ENCODE measurements at places on chromosomes 2 and 18.

DNA sequence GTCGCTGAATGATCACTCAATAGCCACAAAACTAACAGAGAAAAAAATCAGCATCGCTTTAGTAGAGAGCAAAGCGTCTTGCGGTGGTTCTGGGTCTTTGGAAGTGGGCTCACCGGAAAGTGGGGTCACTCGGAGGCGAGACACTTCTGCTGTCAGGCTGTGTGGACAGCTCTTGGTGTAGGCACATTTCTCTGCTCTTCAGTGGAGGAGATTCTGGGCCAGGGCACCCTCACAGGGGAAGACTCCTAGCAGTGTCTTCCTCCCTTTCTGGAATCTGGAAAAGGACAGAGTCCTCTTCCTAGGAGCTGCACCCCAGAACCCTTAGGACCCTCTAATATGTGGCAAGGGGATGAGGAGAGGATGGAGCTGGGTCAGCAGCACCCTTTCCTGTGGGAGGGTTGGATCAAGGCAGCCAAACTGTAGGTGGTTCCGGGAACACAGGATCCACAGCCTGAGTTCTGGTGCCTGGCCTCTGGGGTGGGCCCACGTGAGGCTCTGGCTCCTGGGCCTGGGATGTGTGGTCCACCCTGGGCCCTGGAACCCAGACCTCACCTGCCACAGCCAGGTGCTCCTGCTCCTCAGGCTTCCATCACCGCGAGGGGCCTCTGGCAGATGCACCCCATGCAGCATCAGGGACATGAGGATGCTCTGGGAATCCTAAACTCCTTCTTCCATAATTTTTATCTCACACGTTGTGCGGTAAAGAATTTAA lies 25.1 kb downstream of the GPR35 start:
- DNase-seq, result no peak

DNA sequence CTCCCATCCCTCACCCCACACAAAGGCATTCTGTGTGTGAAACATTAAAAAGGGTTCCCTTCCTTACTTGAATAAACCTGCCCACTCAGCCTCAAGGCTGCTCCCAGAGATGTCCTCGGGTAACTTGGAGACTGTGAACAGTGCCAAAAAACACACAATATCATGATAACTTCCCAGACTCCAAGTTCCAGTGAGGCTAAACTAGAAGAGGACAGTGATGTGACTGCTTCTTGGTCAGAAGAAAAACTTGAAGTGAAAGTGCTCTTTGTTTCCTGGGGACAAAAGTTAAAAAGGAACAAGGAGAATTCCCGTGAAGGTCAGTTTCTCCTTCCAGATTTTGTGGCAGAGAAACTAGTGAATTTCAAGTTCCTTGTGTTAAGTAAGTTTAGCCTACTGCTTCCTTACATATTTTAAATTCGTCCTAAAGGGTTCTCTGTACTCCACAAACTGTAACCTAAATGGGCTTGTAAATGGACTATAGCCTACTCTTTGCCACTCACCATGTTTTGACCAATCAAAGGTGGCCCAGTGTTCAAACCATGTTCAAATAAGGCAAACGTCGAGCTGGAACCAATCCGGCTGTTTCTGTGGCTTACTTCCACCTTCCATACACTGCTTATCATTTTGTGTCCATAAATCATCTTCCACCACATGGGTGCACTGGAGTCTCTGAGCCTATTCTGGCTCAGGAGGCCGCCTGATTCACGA lies 20.4 kb downstream of the TPRKB start:
- DNase-seq, result no peak

GRCh38 chr18:32958746-32959145 lies 185.9 kb upstream of the KLHL14 start:
- DNase-seq, result no peak

GRCh38 chr2:161357097-161357496 lies 48.9 kb downstream of the PSMD14 start:
- DNase-seq, result no peak

DNA sequence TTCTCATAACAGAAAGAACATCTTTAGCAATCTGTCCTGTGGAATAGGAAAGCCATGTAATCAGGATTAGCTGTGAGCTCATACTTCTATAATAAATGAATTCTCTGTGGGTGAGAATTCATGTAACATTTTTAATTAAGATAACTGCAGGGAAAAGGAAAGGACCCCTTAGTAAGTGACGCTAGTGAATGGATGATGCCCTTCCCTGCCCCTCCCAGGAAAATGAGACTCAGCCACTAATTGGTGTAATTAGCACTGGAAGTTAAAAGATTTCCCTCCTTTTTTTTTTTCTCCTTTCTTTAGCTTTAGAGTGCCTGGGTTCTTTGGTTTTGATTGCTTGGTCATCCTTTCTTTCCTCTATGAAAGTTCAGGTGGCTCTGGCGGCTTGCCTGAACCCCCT lies 90.3 kb downstream of the VWA3B start:
- no peak for DNase-seq

GRCh38 chr2:17915811-17916518 lies 37.5 kb downstream of the KCNS3 start:
- no peak for DNase-seq

- DNase-seq, result no peak
Observed at GRCh38 chr2:71798266-71799012, 345.1 kb downstream of the DYSF start.

DNA sequence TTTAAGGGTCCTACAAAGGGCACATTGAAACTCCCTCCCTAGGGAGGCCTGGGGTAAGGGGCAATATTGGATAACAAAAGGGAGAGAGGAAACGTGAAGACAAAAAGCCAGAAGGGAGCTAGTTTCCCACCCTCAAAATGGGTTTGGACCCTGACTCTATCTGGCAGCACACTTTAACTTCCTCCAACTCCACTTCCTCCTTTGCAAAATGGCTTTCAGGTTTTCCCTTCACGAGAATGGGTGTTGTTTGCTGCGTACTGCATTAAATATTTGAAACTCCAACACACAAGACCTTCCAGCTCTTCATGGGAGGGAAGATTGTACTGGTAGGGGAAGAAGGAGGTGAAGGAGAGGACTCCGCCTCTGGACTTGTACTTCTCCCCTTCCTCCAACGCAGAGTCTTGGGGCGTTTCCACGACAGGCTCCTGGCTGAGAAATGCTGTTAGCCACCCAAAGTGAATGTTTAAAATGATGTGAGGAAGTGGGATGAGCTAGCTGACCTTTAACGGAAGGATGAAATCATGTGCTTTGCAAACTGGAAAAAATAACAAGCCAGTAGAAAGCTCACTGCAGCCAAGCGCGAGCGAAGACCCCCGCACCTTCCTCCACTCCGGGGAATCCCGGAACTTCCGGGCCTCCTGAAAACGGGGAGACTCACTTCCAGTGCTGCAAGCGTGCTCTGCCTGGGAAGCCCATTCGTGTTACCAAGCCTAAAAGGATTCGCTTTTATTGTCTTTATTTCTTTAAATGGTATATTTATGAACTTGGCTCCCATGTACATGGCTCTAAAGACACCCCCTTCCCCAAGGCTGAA lies 85.6 kb downstream of the VIT start:
- no peak for DNase-seq

- no peak for DNase-seq
Observed at GRCh38 chr2:2902547-2903281, 474.9 kb downstream of the EIPR1 start.

- DNase-seq, result no peak
Observed at GRCh38 chr18:56200381-56200911, 437.9 kb downstream of the TXNL1 start.

DNA sequence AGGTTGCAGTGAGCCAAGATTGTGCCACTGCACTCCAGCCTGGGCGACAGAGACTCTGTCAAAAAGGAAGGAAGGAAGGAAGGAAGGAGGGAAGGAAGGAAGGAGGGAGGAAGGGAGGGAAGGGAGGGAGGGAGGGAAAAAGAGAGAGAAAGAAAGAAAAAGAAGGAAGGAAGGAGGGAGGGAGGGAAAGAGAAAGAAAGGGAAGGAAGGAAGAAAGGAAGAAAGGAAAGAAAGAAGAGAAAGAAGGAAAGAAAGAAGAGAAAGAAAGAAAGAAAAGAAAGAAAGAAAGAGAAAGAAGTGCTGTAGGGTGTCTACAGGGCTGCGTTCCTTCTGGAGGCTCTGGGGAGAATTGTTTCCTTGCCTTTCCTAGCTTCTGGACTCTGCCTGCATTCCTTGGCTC lies 22.5 kb upstream of the RAB11FIP5 start:
- no peak for DNase-seq

DNA sequence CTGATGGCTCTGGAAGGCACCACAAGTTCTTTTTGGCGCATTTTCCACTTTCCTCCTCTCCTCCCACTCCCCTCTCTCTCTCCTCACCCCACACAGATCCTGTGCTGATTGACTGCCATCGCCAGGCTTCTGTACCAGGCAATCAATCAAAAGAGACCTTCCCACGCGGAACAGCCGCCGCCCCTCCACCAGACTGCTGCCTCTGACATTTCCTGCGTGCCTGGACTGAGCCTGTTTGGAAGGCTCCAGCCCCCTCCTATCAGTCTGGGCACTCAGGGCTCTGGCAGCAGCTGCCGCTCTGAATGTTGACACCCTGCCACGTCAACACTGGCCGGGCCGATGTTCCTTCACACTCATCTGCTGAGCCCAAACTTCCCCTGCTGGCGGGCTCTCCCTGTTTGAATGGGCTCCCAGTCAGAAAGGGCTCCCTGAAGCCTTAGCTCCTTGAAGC lies 467.7 kb downstream of the EPHA4 start:
- DNase-seq, result peak; percentile 33

- no peak for DNase-seq
Observed at GRCh38 chr2:150732064-150732463, 244.6 kb upstream of the RND3 start.

DNA sequence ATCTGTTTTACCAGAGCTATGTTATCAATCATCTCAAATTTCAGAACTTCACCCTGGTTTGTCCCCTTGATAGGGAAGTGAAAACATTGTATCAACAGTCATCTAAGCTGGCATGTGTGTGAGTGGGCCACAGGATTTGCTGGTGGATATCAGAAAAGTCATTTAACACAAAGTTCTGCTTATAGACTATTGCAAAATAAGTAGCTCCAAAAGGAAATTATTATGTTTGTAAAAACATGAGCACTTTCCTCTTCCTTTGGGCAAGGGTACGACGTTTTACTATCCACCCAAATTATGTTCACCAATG lies 20.7 kb upstream of the COPS8 start:
- no peak for DNase-seq

DNA sequence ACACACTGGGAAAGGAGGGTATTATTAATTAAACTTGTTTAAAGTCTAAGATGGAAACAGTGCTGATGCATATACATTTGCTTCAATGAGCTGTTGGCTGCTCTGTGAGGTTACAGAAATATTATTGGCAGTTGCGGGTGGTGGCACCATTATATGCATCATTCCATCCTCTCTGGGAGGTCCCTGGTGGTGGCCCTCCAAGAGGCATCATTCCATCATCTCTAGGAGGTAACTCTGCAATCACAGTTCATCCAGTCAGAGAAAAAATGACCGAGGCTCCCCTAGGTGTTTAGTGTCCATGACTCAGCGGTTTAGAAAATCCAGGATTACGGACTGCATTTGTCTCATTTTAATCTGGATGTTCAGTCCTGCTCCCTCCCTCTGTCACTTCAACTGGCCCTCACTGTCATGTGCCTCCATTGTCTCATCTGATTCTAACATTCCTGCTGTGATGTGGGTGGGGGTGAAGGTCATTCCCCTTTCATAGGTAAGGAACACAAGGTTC lies 15.4 kb downstream of the AFF3 start:
- no peak for DNase-seq

DNA sequence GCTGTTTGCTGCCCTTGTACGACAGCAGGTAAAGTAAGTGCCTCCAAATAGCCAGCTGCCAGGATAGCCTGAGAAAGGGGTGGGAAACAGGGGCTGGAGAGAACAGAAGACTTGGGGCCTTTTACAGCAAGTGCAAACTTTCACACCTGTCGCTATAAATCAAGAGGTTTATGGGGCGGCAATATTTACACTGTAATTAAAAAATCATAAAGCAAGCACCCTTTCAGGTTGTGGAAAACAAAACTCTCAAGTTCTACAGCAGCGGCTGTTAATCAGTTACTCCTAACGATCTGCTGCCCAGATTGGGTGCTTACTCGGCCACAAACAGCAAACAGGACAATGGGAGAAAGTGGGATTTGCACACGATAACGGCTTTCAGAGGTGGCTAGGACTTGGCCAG lies 359.5 kb upstream of the ETAA1 start:
- no peak for DNase-seq

DNA sequence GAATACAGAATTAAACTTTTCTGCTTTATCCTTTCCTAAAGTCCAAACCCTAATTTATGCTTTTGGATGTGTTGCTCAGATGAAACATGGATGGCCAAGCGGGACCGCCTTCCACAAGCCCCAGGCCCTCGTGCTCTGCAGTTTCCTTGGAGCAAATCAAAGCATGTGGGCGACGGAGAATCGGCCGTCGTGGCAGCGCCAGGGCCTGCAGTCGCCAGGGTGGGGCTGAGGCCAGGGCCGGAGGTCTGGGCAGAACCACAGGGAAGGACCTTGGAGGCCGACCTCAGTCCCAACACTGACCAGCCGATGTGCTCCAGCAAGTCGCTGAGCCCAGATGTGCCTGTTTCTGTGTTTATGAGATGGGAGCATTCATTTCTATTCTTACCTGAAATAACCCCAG lies 108.1 kb downstream of the MBP start:
- DNase-seq, result no peak

- DNase-seq, result no peak
Observed at GRCh38 chr18:68985172-68985820, 187.4 kb downstream of the CCDC102B start.

- no peak for DNase-seq
Observed at GRCh38 chr18:23504720-23505119, 1.4 kb downstream of the RMC1 start.

- no peak for DNase-seq
Observed at GRCh38 chr18:50161597-50162205, 33.2 kb downstream of the MYO5B start.

- DNase-seq, result no peak
Observed at GRCh38 chr2:240023792-240024191, 1.4 kb downstream of the NDUFA10 start.

- no peak for DNase-seq
Observed at GRCh38 chr18:23341383-23341782, 111.7 kb upstream of the RIOK3 start.

- DNase-seq, result no peak
Observed at GRCh38 chr2:42353792-42354429, 7.1 kb downstream of the COX7A2L start.

- no peak for DNase-seq
Observed at GRCh38 chr2:191521608-191522208, 156.2 kb upstream of the NABP1 start.

DNA sequence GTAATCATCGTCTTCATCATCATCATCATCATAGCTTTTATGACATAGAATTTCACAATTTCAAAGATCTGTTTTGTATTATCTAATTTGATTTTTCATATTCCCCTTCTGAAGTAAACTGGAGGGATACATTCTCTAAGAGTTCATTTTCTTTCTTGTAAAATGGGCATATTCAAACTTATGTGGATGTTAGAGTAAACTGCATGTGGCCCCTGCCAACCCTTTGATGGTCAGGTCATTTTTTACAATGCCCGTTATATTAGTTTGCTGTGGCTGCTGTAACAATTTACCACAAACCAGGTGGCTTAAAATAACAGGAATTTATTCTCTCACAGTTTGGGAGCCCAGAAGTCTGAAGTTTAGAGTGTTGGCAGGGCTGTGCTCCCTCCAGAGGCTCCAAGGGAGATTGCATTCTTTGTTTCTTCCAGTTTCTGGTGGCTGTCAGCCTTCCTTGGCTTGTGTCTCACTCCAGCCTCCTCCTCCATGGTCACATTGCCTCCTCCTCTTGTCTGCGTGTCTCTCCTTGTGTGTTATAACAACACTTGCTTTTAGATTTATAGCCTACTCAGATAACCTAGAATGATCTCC lies 127.5 kb upstream of the MMADHC start:
- DNase-seq, result no peak

All from substantia nigra (tissue), 51 donors.